ENCODE measurements at places on chromosomes 3 and 15.

DNA sequence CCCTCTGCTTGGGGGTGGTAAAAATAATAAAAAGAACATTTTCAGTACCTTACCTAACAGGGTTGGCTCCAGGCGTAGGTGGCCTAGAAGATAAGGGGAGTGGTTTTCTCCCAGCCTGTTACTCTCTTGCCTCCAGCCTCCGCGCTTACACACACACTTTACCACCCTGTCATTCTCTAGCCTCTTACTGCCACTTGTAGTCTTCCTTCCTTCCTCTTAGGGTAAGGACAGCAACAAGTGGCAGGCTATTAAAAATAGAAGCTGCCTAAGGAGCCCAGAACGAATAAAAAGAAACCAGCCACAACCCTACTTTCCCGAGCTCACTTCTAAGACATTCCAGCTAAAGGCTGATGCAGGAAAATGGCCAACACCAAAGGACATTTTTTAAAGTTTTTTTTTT is 9.6 kb upstream of the LIPH start:
- no peak for DNase-seq

- no peak for DNase-seq
Measured at GRCh38 chr3:20324664-20325478, 138.9 kb upstream of the SGO1 start.

DNA sequence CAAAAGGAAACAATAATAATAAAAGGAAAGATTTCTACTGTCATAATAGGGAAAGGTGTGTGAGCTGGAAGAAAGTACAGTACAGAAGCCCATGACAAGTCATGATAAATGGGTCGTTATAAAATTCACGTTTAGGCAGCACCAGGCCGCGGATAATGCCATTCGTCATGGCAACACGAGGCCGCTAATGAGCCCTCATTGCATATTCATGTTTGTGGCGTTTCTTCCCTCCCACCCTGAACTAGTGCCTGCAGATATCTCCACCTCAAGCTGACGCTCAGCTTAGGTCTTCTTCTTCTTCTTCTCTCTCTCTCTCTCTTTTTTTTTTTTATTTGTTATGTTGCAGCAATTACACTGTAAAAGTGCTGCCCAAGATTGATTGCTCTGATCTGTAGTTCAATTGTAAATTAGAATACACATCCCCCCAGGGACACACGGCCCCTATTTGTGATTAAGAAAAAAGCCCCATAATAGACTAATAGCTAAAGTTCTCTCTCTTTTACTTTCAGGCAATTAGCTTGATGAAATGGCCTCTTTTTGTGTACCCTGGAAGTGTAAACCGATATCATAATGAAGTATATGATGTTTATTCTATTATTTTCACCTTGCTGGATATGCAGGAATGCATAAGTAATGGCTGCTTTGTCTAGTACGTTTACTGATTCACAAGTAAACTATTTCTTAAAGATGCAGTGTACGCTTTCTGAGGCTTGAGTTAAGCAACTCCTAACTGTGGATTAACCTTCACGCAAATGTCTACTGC is 61.9 kb upstream of the NR2F2 start:
- DNase-seq: no peak

DNA sequence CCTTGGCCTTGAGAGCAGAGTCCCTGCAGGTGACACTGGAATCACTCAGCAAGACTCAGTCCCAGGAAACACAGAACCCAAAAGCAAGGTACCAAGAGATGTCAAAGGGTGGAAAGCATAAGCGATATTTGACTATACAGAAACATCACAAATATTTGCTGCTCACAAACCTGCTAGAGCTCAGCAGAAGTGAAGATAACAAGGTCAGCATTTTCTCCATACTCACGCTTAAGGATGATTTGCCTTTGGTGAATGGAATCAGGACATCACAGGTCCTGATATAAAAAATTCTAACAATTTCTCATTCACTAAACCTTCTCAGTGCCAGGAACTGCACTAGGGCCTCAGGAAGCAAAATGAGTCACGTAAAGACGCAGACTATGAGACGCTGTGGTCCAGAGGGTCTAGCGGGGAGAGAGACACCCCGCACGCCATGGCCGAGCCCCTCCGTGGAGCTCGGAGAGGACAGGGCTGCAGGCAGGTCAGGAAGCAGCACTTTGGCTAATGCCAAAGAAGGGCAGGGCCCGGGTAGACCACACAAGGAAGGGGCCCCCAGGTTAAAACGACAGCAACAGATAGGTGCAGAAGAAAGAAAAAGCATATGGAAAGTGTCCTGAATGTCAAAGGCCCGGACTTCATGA is 10.7 kb downstream of the PCSK6 start:
- DNase-seq: no peak

DNA sequence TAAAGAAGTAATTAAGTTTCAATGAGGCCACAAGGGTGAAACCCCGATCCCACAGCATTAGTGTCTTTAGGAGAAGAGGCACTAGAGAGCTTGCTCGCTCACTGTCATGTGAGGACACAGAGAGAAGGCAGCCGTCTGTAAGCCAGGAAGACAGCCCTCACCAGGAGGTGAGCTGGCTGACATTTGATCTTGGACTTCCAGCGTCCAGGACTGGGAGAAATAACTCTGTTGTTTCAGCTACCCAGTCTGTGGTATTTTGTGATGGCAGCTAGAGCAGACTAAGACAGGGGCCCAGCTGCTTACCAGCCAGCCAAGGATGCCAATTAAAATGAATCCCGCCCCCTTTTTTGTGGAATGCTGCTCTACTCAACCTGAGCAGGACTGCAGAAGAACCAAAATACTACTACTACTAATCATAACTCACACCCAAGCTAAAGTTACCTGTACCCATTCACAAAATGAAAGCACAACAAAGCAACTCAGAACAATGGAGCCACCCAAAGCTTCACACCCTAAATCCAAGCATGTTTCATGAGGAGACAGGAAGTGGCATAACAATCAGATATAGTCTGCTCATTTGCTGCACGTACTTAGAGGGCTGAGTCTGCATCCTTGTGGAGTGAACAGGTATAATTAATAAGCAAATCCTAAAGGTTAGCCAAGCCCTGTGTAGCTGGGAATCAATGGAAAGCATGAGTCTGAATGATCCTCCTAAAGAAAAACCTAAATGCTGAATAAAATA is 35.6 kb upstream of the RHCG start:
- DNase-seq: no peak

DNA sequence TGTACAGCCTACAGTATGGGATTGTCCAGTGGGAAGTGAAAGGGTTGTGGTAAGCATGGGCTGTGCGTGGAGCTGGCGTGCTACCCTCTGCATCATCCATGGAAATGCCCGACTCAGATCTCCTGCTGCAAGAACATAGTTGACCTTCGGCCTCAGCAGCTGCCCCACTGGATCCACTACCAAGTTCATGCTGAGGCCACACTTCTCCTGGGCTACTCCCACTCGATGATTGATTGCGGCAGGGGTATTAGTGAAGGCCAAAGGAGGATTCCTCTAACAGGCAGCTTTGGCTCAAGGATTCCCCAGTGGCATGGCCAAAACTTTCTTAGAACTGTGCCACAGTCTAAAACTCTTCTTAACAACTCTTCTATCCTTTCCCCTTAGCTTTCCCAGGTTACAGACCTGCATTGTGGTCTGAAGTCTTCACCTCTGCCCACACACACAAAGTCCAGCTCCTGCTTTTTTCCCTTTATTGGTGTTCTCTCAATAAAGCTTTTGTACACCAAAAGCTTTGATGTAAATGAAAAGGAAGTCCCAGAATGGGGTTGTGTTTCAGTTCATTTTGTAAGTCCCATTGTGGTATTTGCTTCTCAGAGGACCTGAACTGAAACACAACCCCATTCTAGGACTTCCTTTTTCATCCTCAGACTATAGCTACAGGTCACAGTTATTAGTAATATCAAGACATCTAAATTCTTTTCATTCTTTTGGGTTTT is 4.9 kb upstream of the TBC1D5 start:
- DNase-seq: no peak

DNA sequence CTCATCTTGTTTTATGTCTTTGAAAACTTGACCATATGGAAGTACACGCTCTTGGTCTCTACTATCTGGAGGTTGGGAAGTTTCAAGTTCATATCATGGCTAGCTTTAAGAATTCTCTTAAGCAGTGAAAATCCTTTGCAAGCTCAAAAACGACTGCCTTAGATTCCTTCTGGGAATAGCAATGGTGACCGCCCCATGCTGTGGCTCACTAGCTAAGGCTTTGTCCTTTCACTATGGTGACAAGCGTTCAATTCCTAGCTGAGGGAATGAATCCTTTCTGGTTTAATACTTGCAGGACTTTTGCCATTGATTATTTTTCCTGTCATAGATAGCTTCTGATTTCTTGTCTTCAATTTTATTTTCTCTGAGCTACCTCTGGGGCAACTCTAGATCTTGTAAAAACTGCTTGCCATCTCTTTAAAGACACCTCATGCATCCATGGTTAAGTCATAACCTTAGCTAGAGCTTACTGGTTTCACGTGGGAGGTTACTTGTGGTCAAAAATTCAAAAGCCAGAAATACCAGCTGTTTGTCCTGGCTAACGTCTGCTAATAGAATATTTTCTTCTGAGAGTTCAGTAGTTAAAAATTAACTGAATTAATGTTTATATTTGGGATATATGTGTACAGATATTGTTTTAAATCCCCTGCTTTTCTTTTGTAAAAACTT is 673.4 kb upstream of the CBLB start:
- no peak for DNase-seq

Measured in activated T-cell treated with anti-CD3 and anti-CD28 coated beads for 1 hour (primary cell).